ENCODE measurements at places on chromosomes 4 and X.

- DNase-seq, result no peak
These were observed 37.8 kb downstream of the ACSL1 start for GRCh38 chr4:184787766-184788503.

DNA sequence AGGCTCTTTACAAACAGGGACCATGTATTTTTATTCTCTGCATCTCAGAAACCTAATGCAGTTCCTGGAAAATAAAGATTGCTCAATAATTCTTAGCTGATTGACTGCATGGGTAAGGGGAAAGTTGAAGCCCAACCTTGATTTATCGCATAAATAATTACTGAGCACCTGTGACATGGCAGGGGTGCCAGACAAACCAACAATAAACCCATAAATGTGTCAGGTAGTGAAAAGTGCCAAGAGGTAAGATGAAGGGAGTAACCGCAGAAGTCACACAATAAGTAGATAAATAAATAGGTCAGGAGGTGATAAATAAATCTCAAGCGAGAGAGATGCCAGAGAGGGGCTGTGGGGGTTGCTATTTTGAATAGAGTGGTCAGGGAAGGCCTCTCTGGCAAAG lies 20.1 kb upstream of the AP1S2 start:
- DNase-seq, result no peak

GRCh38 chrX:56107320-56107719 lies 124.8 kb upstream of the KLF8 start:
- DNase-seq, result no peak

GRCh38 chrX:33330798-33331197 lies 119.4 kb upstream of the DMD start:
- DNase-seq, result no peak

GRCh38 chr4:33649471-33649870 lies 2594.8 kb downstream of the ARAP2 start:
- peak; percentile 23 for DNase-seq

DNA sequence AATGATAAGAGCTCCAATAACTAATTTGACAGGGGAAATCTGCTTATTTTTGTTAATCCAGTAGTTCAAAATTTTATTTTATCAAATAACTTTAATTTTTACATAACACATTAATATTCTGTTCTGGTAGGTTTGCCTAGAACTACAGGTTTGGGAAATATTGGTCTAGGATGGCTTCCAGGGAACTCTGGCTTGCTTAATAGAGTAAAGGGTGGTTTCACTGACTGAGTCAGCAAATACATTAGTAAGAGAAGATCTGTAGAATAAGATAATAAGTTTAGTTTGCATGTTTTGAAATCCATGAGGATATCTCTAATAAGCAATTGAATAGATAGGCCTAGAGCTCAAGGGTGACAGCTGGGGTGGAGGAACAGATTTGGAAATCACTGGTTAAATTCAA lies 500.7 kb downstream of the ZNF674 start:
- DNase-seq, result no peak

- DNase-seq, result no peak
These were observed 13.4 kb downstream of the LEF1 start for GRCh38 chr4:108155373-108155772.

DNA sequence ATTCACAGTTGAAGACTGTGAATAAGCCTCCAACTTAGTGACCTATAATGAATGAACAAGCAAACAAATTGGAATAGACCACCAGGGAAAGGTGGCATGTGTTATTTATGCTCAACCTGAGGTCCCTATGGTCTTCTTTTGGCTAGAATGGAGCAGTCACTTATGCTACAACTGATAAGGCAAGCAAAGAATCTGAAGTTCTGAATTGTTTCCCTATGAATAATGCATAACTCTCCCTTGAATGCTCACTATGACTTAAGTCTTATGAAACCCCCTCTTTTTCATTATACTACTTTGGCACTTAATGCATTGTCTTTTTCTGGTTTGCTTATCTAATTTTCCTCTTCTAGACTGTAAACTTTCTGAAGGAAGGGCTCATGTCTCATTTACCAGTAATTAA lies 2.6 kb downstream of the GIMD1 start:
- DNase-seq, result no peak

DNA sequence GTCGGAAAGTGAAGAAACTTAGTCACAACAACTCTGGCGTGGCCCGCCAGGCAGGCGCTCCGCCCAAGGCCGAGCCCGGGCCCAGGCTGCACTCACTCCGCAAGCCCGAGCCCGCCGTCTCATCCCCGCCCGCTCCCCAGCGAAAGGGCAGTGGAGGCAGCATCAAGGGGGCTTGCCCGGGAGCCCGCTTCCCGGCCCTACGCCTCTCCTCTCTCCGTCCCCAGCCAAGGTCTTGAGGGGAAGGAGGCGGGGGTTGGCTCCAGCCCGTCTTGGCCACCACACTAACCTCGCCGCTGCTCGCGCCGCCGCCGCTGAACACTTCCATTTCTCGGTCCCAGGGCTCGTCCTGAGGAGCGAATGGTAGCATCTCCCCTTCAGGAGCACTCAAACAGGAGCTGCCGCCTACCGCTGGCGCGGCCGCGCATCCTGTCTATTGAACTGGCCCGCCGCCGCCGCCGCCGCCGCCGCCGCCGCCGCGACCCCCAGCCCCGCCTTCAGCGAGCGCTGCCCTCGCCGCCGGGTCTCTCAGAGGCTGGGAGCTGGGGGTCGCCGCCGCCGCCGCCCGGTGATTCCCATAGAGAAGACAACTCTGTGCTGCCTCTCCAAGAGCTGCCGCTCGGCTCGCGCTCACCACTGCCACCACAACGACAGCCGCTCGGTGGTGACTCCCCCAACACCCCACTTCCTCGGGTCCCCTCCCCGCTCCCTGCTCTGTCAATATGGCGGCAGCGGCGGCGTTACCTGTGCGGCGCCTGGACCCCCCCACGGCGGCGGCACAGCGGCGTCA lies at the start of gene RPS6KA6:
RPS6KA6 (minus strand) TSS at position 667 of the 787 bp plus-strand sequence; CDS start at position 367, 300 bp downstream.
- DNase-seq, result peak; percentile 29

DNA sequence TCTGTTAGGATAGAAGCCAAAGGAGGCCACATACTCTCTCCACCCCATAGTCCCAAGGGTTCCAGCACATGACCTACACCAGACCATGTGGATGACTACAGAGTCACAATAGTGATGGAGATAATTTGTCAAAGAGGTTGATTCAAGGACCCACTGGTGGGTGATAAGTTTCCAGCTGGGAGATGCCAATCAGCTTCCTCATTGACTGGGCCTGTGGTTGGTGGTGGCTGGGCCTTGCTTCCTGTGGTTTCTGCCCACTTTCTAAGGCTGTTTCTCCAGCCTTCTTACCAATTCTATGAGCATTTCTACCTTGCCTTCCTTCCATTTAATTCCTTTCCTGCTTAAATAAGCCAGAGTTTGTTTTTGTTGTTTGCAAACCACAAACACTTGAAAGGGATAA lies 95.5 kb upstream of the CPEB2 start:
- DNase-seq, result no peak

DNA sequence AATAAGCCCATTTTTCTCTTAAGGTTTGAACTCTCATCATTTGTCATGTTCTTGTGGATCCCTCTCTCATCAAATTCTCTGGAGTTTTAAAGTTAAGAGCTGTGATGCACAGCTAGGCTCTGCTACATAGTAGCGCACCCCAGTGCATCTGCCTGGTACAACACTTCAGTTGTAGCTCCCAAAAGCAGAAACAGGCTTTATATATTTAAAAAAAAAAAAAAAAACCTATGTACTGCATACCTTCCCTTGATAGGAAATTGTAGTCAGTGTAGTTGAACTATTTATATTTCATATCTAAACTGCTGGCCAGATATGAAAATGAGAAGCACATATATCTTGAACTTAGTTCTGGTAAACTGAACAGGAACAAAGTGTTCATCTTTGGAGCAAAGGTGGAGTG lies 131.4 kb downstream of the KLHL13 start:
- no peak for DNase-seq

DNA sequence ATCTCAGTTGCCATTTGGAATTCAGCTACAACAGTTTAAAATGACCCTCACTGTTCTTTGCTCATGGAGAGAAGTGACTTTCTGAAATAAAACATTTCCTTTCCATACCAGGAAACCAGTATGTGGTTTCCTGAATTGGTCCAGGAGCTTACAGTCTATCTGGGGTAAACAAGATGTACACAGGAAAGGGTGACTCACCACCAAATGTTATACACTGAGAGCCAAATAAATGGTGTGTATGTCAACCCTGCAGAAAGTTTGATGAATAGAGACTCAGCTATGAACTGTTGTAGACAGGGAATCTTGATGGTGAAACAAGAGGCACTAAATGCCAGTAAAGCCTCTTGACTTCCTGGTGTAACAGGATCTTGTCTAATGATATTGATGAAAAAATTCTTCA lies 100.4 kb downstream of the HS6ST2 start:
- DNase-seq, result no peak

DNA sequence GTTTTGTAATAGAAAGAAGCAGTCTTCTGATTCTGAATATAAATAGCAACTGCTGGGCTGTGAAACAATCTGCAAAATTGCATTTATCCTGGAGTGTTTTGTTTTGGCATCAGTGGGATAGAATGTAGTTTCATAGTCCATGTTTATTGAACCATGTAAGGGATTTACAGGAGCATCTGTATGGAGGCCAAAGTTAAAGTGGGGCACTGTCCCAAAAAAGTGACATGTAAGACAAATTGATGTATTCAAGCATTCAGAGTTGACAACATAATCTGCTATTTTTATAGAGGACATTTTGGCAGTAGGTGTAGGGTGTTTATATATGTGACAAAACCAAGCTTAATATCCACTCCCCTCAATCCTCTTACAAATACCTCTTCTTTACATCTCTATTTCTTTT lies 200.5 kb upstream of the ANK2 start:
- DNase-seq, result no peak

- DNase-seq, result no peak
These were observed 130.3 kb downstream of the GUCY2F start for GRCh38 chrX:109351557-109351956.

GRCh38 chrX:20431486-20431885 lies 164.8 kb upstream of the RPS6KA3 start:
- no peak for DNase-seq

DNA sequence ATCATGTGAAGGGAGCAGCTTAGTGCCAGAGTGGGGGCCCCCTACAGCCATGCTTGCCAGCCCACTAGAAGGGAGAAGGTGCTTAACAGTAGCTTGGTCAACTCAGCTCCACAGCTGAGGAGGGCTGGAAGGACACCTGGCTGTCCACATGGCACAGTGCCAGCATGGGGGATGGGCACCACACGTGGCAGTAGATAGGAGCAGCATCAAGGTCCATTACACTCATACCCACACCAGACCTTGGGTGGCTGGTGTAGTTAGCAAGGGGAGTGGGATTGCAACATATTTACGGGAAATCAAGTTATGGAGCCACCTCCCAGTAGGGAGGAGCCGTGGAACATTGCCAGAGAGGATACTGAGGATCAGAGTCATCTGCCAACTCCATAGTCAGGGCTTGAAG lies 37.9 kb upstream of the SLC4A4 start:
- no peak for DNase-seq

GRCh38 chr4:71604785-71605184 lies 179.1 kb downstream of the GC start:
- no peak for DNase-seq

GRCh38 chr4:53186714-53187358 lies 179.0 kb downstream of the SCFD2 start:
- no peak for DNase-seq

GRCh38 chr4:186404562-186405134 lies 138.7 kb downstream of the F11 start:
- DNase-seq, result no peak

- DNase-seq, result no peak
These were observed 323.1 kb downstream of the GBA3 start for GRCh38 chr4:23015821-23016220.

GRCh38 chr4:185190306-185190856 lies 13.4 kb downstream of the CFAP97 start:
- DNase-seq, result no peak

DNA sequence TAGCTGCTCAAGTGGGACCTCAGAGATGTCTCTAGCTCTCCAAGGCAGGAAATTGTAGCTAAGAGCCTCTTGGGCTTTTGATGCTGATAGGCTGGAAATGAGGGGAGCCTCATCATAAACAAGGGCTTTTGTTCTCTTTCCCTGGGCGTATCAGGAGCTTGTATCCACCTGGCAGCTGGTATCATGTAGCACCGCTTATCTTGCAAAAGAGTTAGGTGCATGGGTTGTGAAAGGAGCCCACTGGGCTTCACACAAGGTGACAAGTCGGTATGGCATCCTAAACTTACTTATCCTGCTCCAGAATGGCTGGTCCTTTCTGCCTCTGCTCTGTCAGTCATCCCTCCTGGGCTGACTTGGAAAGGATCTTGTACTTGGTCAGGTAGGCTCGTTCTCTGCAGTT lies 565.8 kb downstream of the GRXCR1 start:
- DNase-seq, result no peak

GRCh38 chrX:133523081-133523487 lies 107.8 kb upstream of the GPC4 start:
- peak; percentile 28 for DNase-seq

GRCh38 chrX:68146054-68146453 lies 287.2 kb downstream of the OPHN1 start:
- peak; percentile 18 for DNase-seq

GRCh38 chrX:71927040-71927439 lies 16.4 kb downstream of the NHSL2 start:
- DNase-seq, result no peak

DNA sequence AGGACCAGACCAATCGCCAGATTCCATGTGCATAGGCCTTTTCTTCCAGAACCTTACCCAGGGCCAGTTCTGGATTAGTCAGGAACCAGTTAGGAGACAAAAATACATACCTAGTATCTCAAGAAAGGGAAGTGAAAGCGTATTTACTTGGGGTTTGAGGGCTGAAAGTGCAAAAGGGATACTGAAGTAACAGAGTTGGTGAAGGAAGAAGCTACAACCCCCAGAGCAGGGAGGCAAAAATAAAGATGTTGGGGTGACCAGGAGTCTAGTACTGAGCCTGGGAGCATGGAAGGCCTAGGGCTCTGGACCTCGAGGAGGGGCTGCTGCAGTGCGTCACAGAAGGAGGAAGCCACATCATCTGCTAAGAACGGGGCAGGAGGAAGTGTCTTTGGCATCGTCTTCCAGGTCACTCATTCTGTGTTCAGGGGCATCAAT lies 38.3 kb downstream of the TKTL1 start:
- DNase-seq, result no peak

Measured in right lung (tissue), 10 donors.